ENCODE measurements at places on chromosomes 16 and 17.

- DNase-seq: no peak
These were observed 3.6 kb downstream of the PNMT start for GRCh38 chr17:39671651-39672521.

GRCh38 chr17:36592316-36592715 lies 637 bp downstream of the DHRS11 start:
- DNase-seq: peak; percentile 23

- no peak for DNase-seq
These were observed 4.5 kb upstream of the ACSF2 start for GRCh38 chr17:50421308-50422051.

DNA sequence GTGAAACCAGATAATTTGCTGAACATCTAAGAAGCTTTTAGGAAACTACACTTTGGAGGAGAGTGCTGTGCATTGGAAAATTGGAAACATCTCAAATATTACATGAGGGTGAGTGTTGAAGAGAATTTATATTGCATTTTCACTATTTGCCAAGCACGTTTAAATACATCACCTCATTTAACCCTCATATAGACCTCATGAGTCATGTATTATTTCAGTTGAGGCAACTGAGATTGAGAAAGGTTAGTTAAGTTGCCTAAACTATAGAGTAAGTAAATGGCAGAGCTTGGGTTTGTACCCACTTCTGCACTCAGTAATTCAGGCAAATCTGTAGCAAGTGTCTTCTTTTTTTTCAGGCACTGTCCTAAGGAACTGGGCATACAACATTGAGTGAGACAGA lies 3.7 kb upstream of the NLK start:
- DNase-seq: no peak

DNA sequence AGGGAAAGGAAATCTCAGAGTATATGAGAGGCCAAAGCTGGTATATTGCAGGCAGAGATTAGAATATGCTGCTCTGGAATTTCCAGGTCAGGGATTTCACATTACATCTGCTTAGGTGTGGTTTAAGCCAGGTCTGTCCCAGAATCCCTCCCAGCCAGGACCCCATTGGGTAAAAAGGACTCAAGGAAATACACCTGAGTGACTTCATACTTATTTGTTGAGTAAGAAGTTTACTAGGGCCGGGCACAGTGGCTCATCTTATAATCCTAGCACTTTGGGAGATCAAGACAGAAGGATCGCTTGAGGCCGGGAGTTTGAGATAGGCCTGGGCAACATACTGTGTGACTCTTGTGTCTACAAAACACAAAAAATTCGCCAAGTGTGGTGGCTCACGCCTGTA lies 7.2 kb downstream of the PIPOX start:
- DNase-seq: no peak

DNA sequence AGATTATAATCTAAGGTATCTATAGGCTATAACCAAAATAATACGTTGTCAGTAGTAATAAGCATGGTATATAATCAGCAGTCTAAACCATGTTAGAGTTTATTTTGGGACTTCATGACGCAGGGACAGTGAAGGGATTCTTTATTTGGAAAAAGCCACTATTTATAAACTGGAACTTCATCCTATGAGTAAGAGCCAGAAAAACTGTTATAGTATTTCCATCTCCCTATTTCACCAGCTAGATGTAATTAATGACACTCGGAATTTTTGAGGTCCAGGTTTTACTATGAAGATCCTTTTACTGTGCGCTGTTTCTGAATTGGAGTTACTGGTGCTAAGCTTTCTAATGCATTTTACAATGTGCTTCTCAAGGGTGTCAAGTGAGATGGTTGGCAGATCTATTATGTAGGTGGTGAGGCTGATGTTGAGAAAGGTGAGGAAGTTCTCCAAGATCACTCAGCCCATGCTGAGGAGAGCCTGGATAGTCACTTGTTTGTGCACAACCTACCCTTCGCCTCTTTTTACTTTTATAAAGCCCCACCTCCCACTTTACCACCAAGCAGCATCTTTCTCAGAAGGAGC lies 149.3 kb downstream of the MSI2 start:
- DNase-seq: no peak

DNA sequence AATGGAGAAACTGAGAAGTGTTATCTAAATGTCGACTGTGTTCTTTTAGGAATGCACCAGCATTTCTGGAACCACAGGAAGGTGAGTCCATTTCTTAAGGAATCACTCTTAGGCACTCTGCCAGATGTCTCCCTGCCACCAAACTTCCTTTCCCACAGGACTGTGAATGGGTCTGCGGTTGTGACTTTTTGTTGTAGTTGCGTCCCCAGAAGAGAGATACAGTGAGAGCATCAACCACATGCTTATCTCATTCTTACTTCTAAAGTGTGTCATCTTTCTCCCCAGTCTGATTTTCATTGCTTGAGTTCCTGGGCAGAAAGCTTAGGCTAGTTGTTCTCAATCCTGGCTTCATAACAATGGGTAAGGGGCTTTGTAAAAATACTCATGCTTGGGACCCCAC lies 13.4 kb downstream of the ITPRIPL2 start:
- no peak for DNase-seq

DNA sequence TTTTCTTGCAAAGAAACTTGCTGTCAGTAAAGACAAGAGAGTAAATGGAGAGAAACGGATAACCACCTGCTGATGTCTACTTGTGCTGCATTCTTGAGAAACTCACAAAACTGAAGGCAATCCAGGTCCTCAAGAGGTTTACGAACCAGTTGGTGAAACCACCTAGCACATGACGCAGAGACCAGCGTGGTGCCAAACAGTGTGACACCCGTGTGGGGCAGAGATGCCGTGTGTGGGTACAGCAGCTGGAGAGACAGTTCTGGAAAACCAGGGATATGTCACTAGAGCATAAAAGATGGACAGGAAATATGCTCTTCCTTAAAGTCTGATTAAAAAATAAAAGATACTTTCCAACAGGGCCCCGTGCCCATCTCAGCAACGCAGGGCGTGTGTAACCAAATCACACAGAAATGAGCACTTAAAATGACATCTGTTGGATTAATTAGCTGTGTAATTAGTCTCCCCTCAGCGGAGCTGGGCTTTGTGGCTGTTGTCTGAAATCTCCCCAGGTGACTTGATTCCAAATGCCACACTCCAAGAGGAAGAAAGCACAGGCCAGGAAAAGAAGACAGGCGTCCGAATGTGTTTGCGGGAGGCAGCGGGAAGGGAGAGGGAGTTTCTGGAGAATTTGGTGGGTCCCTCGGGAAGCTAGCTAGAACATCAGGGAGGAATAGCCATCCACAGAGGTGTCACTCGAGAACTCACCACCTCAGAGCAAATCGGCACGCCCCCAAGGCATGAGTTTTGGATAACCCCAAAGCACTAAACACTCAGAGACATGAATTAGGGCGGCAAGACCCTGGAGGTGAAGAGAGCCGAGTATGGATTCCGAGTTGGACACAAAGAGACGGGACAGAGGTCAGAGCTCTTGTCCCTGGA lies 109.8 kb downstream of the ZFHX3 start:
- DNase-seq: no peak

GRCh38 chr17:63358111-63358839 lies 87.8 kb downstream of the CYB561 start:
- DNase-seq: peak; percentile 71

- no peak for DNase-seq
These were observed 39.3 kb downstream of the SMG6 start for GRCh38 chr17:2264067-2264860.

- peak; percentile 46 for DNase-seq
These were observed 324.7 kb downstream of the BCAS3 start for GRCh38 chr17:61002316-61002736.

GRCh38 chr17:61689610-61690180 lies 98.7 kb upstream of the NACA2 start:
- DNase-seq: no peak

DNA sequence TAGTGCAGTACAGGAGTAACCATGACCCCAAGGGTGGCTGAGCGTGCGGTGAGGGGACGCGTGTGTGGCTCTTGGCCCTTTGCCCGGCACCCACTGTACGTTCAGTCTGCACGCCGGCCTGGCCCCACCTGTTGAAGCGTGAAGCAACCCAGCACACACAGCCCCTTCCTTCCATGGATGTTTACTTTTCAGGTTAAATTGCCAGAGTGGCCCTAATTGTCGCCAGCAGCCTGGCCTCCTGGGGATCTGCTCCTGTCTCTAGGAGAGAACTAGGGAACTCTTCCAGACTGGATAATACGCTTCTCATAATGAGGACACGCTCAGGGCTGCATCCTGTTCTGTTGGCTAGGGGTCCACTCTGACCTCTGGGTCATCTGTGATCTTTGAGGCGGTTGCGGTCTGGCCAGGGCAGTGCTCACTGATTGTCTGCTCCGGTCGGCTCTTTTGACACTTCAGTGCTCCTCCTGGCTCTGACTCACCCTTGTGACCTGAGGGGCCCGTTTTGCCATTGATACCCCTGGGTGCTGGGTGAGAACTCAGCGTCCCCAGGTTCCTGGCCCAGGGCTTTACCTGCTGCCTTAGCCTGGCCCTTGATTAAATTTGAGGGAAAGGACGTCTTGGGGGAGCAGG lies 27.7 kb downstream of the TPSG1 start:
- DNase-seq: peak; percentile 71

DNA sequence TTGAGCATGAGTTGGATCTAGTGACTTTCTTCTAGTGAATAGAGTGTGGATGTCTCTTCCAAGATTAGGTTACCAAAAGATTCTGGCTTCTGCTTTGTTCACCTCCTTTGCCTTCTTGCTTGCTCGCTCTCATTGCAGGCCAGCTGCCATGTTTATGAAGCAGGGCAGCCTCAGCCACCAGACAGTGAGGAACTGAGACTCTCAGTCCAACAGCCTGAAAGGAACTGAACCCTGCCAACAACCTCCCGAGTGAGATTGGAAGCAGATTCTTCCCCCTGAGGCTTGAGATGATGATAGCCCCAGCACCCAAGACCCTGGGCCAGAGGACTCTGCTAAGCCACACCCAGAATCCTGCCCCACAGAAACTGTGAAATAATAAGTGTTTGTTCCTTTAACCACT lies 48.4 kb downstream of the NOG start:
- DNase-seq: no peak

DNA sequence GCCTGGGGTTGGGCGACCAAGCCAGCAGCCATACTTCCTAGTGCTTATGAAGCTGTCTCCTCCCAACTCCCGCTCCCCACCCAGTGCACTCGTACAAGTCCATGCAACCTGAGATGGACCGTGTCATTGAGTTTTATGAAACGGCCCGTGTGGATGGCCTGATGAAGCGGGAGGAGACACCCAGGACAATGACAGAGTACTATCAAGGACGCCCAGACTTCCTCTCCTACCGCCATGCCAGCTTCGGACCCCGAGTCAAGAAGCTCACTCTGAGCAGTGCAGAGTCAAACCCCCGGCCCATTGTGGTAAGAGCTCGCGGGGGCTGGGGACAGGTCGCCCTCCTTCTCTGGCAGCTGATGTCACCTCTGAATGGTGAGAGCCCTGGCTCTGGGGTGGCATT lies 11.0 kb upstream of the KATNB1 start:
- DNase-seq: no peak

DNA sequence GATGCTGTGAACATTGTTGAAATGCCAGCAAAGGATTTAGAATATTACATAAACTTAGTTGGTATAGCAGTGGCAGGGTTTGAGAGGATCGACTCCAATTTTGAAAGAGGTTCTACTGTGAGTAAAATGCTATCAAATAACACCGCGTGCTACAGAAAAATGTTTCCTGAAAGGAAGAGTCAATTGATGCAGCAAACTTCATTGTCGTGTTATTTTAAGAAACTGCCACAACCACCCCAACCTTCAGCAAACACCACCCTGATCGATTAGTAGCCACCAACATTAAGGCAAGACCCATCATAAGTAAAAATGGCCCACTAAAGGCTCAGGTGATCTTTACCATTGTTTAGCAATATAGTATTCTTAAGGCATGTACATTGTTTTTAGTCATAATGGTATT lies 27.3 kb downstream of the HLF start:
- no peak for DNase-seq

GRCh38 chr17:56141046-56141839 lies 12.0 kb upstream of the ANKFN1 start:
- no peak for DNase-seq

- no peak for DNase-seq
These were observed 3.9 kb downstream of the FDXR start for GRCh38 chr17:74868908-74869255.

DNA sequence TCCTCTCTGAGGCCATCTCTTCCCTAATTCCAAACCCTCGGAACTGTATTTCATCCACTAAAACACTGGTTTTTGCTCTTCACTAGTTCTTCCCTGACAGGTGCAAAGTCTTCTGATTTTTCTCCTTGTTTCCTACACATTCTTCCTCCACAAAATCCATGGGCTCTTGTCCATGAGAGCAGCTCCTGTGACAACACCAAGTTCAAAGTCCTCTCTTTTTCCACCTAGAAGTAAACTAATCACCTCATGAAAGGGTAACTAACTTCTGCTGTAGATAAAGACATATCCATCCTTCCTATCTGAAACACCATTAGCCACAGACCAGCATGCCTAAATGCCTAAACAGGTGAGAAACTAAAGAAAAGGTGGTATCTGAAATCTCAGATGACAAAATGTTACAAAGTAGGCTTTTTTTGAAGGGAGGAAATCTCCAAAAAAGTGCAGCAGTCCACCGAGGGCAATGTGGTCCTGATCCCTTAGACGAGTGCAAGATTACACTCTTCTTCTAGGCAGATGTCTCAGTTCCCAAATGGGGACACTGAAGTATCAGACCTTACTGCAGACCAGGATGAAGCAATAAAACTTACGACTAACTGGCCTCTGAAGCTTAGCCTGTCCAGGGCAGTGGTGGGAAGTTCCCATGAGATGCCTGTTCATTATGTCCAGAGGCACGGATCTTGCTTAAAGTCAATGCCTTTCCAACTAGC lies 2.8 kb downstream of the PIP4K2B start:
- no peak for DNase-seq

DNA sequence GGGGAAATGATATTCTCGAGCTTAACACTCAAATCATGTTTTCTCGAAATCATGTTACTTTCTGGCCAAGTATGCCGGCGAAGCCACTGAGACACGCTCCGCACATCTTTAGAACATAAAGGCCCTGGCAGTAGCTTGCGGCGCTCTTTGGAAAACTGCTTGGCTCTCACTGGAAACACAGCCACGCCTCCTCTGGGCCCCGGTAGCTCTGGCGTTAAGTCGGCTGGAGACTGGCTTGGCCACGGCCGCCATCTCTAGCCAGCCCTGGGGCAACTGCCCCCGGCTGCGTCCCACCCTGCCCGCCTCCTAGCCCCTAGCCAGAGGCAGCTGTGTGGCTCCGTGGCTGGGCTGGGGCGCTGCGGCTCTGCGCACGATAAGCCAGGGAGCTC lies 9.2 kb upstream of the BAIAP2 start:
- DNase-seq: no peak

Data from RCC 7860 (cell line).